ENCODE measurements at places on chromosomes 6 and 20.

- DNase-seq, result no peak
These were observed 75.3 kb downstream of the SSR1 start for GRCh38 chr6:7237653-7238188.

DNA sequence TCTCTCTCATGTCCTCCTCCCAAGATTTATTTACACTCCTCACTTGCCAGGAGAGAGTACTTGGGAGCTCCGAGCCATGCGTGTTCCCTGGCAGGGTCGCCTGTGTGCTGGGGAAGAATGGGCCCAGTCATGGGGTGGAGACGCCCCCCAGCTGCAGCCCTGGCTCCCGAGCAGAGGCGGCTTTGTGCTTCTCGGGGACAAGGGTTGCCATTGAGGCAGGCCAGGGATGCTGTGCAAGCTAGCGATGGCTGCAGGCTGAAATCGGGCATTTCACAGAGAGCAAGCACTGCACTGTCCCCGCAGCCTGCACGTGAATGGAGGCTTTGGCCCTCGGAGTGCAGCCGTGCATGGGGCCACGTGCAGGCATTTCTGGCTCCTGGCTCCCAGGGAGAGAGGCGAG, 23.8 kb downstream of the PHACTR3 start:
- DNase-seq, result no peak

- no peak for DNase-seq
These were observed 37.0 kb downstream of the MC3R start for GRCh38 chr20:56285496-56285895.

GRCh38 chr6:41147917-41148316, 6.2 kb downstream of the TREML1 start:
- no peak for DNase-seq

GRCh38 chr6:49849213-49849907, 17.0 kb downstream of the CRISP1 start:
- DNase-seq, result peak; percentile 42

GRCh38 chr6:79586548-79586947, 44.6 kb upstream of the SH3BGRL2 start:
- no peak for DNase-seq

DNA sequence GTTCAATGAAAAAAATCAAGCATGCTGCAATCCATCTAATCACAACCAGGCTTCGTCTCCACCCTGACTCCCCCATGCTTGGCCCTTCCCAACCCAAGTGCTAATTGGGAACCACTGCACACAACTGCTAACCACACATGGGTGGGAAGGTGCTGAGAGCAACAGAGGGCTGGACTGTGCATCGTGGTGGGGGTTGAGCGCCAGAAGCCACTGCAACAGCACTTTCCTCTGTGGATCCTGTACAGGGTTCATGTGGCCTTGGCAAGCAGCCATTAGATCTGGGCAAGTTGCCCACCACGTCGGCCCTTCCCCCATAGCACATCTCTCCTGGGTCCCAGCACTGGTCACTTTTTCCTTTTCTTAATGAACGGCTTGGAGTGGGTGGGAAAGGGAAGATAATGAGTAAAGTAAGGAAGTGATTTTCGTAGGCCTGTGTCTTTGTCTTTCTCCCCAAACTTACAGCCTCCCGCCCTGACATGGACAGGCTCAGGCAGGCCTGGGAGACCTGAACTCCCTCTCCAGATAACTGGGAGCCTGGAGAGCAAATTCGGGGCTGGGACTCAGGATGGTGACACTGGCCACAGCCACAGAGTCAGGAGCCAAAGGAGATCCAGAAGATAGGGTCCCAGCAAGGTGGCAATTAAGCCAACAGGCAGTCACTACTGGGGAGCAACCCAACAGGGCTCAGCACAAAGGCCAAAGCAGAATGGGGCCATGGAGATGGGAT, 34.4 kb upstream of the MRPS10 start:
- no peak for DNase-seq

DNA sequence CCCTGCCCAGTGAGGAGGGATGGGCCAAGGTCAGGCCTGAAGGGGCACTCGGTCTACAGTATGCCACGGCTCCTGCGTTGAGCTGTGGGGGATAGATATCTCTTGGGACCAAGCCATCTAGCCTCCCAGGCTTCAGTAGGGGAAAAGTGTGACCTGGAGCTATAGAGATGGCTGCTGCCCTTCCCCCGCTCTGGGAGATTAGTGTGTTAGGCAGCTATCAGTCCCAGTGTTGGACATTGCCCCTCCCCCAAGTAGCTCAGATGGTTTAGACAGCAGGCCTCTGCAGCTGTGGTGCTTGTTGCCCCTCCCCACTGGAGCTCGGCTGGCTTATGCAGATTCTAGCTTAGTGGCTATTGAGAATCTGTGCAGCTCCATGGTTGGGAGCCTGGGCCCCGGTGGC, 56.8 kb downstream of the KHDRBS2 start:
- no peak for DNase-seq

DNA sequence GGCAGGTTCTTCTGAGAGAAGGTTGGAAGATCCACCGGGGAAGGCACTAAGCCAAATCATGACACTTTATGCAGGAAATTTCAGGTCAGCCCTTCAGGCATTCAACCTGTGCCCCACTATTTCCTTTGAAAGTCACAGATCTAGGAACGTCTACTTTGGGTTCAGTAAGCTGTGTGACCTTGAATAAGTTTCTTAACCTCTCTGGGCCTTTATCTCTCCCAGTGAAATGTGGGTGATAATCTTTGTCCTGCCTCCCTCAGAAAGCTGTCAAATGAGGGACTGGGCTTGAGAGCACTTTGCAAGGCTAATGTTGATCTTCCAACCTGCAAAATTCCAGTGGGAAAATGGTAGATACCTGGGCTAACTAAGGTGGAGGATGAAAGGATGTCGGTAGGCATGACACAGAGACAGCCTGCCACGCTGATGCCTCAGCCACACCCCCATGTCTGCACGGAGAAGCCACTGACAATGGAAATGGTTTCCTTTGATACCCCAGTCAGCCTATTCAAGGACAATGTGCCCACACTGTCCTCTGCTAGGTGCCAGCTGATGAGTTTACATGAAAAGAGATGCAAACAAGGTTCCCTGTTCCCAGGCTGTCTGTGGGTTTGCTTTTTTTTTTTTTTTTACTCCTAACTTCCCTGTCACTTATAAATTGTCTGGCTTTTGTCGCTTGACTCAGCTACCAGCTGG, 9.3 kb downstream of the BNIP5 start:
- DNase-seq, result no peak

DNA sequence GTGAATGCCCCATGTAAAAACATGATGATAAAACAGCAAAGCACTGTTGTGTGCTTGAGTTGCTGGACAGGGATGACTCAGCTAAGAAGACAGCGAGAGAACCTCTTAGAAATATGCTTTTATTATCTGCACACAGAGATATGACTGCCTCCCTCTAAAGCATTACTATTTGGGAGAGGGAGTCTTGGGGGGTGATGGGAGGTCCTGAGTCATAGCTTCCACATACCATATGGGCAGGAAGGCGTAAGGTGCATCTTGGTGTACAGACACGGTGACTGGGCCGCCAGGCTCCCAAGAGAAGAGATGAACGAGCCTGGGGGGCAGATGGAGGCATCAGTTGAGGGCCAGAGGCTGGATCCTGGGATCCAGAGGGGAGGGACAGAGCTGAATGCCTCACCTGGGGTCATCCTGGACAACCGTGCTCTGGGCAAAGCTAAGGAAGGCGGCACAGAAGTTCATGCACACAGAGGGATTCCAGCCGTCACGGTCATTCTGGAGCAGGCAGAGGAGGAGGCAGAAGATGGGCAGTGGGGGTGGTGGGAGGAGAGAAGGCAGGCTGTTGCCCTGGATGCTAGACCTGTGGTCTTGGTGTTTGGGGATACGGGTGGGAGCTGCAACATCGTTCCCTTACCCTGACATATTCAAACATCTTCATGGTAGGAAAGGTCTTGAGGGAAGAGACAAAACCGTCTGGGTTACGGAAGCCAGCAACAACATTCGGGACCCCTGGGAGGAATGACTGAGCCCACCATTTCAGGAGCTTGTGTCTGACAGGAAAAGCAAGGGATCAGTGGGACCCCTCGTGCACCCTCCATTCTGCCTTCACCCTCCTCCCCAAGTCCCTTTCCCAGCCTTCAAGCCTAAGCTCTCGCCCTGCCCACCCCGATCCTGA, 2.0 kb downstream of the DXO start:
- no peak for DNase-seq

- DNase-seq, result no peak
These were observed 180.7 kb downstream of the EPHA7 start for GRCh38 chr6:93238632-93239031.

DNA sequence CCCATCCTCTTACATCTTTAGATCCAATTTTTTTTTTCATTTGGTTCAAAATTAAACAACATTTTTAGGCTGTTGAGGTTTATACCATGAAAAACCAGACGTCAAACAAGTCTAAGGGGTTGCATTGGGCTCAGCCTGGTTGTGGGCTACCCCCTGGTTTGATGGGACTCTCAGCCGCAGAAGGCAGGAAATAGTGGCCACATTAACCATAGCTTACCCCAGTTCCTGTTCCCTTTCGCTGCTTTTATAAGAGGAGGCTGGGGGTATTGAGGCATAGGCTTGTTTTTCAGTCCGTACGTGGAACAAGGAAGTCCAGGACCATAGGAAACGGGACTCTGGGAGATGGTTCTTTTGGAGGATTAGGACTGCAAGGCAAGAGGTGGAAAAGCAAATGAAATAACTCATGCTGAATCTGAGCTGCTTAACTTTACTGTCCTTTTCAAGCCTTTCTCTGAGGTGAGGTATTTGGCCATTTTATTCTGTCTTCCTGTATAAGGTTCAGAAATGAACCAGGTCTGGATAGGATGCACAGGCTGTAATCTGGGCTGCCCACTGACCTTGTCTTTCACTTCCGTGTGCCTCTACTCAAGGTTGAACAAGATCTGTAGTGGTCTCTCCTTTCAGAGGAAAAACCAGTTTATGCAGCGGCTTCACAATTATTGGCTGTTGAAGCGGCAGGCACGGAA, 7.7 kb downstream of the BRPF3 start:
- DNase-seq, result no peak

GRCh38 chr6:134746140-134746539, 203.8 kb downstream of the ALDH8A1 start:
- no peak for DNase-seq

DNA sequence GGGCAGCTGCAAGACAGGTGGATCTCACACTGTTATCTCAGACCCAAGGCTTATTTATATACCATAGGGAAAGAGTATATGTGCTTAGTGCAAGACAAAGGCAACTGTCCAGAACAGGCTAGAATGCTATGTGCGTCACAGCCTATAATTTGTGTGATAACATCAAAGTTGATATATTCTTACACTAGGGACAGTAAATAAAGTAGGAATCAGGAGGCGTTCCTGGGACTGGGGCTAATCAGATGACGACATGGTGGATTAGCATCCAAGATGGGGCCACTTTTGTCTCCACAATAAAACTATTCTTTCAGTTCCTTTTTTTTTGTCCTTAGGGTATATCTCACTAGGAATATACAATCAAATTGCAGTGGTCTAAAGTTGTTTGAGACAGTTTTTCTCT, 54.9 kb upstream of the IER3 start:
- no peak for DNase-seq

DNA sequence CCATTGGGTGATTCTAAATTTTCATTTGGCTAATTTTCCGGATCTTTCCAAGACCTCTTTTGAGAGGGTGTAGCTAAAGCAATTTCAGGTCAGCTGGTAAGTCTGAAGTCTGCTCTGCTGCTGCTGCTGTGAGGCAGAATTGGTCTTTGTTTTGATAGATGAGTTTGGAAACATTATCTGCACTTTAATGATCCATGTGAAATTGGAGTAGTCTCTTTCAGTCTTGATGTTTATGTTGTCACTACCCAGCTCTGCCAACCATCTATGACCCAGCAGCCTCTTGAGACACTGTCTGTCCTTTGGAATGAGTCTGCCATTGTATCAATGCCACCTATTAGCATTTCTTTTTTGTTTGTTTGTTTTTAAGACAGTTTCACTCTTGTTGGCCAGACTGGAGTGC, 44.1 kb downstream of the TXNDC5 start:
- DNase-seq, result no peak

DNA sequence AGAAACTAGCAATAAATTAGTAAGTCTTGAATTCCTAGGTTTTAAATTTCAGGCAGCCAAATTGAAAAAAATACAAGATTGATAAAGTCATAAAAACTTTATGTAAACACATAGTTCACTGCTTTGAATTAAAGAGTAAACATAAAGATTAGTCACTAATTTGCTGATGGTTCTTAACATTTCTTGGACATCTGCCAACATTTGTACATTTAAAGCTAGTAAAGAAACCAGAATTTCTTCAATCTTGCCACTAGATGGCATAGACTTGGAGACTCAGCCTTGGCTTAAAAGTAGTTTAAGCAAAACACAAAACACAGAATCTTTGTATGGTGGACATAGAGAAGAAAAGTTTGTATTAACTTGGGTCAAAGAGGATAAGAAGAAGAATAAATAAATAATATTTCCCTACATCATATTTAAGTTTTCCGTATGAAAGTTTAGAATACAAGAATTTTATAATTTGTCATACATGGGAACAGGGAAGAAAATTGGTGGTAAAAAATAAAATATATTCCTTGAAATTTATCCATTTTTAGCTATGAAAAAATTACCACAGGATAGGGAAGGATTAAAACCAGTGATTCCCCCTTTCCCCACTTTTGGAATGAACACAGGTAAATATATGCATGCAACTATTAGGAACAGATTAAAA, 41.7 kb upstream of the FAM135A start:
- peak; percentile 71 for DNase-seq

- DNase-seq, result no peak
These were observed 44.4 kb downstream of the ZMYND8 start for GRCh38 chr20:47311967-47312681.

DNA sequence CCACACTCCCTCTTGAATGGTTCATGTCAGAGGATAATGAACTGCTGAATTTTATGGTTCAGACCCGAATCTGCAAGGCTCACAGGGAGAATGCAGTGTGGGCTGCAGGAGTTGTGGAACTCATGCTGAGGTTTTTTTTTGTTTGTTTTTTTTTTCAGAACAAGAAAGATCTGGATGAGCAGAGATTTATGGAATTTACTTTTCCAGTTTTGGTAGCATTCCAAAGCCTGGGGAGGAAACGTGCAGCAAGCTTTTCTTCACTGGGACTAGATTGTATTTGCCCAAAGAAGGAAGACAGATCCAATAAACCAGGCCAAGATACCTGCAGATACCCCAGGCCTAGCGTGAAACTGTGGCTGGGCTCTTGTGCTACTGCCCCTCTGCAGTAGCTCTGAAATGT, 223.9 kb upstream of the TAB2 start:
- DNase-seq, result no peak

DNA sequence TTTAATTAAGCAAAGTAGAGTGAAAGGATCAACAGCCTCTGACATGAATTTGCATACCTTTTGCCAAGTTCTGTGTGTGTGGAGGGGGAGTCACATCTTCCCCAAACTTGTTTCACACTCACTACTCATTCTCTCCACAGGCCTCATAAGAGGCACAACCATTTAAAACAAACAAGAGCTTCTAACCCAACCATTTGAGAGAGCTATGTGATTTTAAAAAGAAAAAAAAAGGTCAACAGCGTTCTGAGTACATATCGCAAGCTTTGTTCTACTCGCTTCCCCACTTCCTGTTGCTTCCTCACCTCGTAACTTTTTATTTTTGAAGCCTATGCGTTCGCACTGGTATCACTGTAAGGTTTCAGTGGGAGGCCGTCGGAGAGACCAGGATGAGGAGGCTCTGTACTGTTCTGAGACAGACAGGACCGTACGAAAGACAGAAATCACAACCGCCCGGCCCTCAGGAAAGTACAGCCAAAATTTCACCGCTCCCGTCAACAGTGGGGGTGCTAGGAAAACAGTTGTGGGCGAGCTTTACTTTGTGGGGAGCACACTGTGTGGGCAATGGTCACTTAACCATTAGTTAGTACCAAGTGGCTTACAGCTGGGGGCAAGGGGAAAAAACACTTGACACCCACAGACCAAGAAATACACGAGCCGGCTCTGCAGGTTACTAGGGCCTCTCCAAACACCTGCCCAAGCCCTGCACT, 61.3 kb downstream of the TRERF1 start:
- DNase-seq, result no peak

- peak; percentile 51 for DNase-seq
These were observed 33.1 kb upstream of the SMOC2 start for GRCh38 chr6:168407842-168408241.

Measured in left lung (tissue), 14 donors.